ENCODE measurements at places on chromosomes 6 and 20. TPM values are rescaled to one million over a fixed set of nuclear protein-coding genes. Genes with fewer than 3 reads are reported as not detected.

The ESR1 gene
- total RNA-seq = 5.7 TPM

The PRR18 gene
- not detected for total RNA-seq

The SPATS1 gene
- total RNA-seq = not detected

The BPIFB1 gene
- total RNA-seq = not detected

The GSTA3 gene
- total RNA-seq = not detected

The PKIB gene
- 0.19 TPM for total RNA-seq

The KIFC1 gene
- total RNA-seq = 106 TPM

The CLIC5 gene
- total RNA-seq = 5.4 TPM

The PRSS16 gene
- total RNA-seq = 0.65 TPM

The TMEM244 gene
- not detected for total RNA-seq

The ZNF831 gene
- total RNA-seq = 10.8 TPM

The SLC17A3 gene
- total RNA-seq = not detected

The SPTLC3 gene
- total RNA-seq = 0.17 TPM

The PLN gene
- not detected for total RNA-seq

The C2 gene
- 0.51 TPM for total RNA-seq

The C20orf204 gene
- 2.7 TPM for total RNA-seq

The SLC17A9 gene
- 18.2 TPM for total RNA-seq

The EYS gene
- total RNA-seq = not detected

The ABHD16B gene
- total RNA-seq = not detected

The PSORS1C1 gene
- not detected for total RNA-seq

Data from activated naive CD4-positive, alpha-beta T cell treated with anti-CD3 and anti-CD28 coated beads, Interleukin-2, amount 10 ng/mL, durations not matched to agents 5 hours and 36 hours (primary cell).